Body of pancreas (tissue), 4 donors: ENCODE measurements at places on chromosomes 7 and 10. TPM values are rescaled to one million over a fixed set of nuclear protein-coding genes. Genes with fewer than 3 reads are reported as not detected.

GRCh38 chr7:13981070-13981469 lies 8.4 kb downstream of the ETV1 start:
- no peak overlapping the region for H3K27ac ChIP-seq
- H3K36me3 ChIP-seq, result no peaks in the 10 kb centered on the region
- DNase-seq, result no peak
- no peak overlapping the region for H3K4me3 ChIP-seq

GRCh38 chr10:116256752-116257259 lies 16.2 kb downstream of the GFRA1 start:
- no peaks in the 10 kb centered on the region for H3K27me3 ChIP-seq
- no peak overlapping the region for H3K27ac ChIP-seq
- DNase-seq, result no peak
- H3K36me3 ChIP-seq, result no peaks in the 10 kb centered on the region

- no peak overlapping the region for H3K4me3 ChIP-seq
These were observed 305.7 kb downstream of the BMPER start for GRCh38 chr7:34211018-34211417.

GRCh38 chr7:31687024-31687748 lies at the start of gene PPP1R17:
TSS of gene PPP1R17 (plus strand) at chr7:31687215. CDS start at chr7:31692442, 5,227 bp downstream.
- H3K36me3 ChIP-seq, result no peaks in the 10 kb centered on the region
- no peak within 1 kb of the TSS for H3K4me3 ChIP-seq
- DNase-seq, result peak; percentile 16
- H3K4me1 ChIP-seq, result no peaks in the 10 kb centered on the region

DNA sequence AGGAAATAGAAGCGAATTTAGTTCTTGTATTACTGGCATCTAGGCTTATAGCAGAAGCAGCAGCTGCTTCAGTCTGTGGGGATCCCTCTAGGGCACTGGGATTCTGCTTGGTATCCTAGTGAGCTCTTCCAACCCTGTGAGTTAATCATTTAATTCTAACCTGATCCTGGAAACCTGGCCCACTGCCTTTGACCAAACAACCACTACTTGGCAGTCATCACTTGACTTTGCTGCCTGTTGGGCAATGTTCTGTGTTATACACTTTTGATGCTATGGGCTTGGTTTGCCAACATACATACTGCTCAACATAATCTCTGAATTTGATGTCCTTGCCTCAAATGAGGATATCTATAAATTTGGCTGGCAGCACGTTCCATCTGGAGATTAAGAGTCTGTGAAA lies 813.4 kb downstream of the ANKRD7 start:
- H3K27me3 ChIP-seq, result no peaks in the 10 kb centered on the region
- peak; percentile 14 for DNase-seq
- no peaks in the 10 kb centered on the region for H3K36me3 ChIP-seq

GRCh38 chr7:157219154-157219553 lies 80.4 kb downstream of the UBE3C start:
- peaks cover 7% of the 10 kb centered on the region for H3K36me3 ChIP-seq
- peak; percentile 10 for DNase-seq
- peaks cover 7% of the 10 kb centered on the region for H3K4me1 ChIP-seq

ATG9B gene
- total RNA-seq, result not detected

C10orf67 gene
- not detected for total RNA-seq

ZNF425 gene
- total RNA-seq, result 1.6 TPM

THSD7A gene
- 7.0 TPM for total RNA-seq
